ENCODE measurements at places on chromosomes 5 and 9.

DNA sequence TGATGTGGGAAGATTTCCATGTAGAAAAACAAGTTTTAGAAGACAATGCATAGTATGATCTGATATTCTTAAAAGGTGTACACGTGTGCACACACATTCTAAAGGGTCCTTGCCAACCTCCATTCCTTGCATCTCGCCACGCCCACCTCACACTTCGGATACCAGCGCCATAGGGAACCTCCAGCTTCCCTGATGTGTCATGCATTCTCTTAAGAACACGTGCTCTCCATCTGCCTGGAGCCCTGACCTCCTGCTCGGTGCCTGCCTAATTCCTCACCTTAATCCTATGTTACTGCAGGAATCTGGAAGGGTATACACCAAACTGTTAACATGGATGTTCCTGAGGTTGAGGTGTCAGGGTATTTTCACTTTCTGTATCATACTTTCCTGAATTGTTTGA lies 63.1 kb downstream of the PTCD2 start:
- DNase-seq, result no peak

DNA sequence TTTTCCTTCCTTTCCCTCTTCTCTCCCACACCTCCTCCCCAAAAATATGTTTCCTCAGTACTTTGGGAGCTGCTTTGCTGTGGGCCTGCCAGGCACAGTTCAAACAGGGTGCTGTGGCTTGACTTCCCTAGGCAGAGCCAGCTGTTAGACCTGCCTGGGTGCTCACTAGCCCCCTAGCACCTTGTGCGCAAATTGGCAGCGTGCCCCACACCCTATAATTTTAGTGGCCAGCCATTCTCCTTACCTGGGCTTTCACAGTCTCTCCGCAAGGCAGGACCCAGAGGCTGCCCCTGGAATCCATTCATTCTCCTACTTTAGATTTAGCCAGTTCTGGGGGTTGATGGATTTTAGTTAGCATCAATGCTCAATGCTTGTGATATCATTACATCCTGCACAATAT lies 72.3 kb downstream of the ANGPTL2 start:
- DNase-seq, result no peak

GRCh38 chr5:134554319-134555222 lies 29.1 kb downstream of the JADE2 start:
- no peak for DNase-seq

DNA sequence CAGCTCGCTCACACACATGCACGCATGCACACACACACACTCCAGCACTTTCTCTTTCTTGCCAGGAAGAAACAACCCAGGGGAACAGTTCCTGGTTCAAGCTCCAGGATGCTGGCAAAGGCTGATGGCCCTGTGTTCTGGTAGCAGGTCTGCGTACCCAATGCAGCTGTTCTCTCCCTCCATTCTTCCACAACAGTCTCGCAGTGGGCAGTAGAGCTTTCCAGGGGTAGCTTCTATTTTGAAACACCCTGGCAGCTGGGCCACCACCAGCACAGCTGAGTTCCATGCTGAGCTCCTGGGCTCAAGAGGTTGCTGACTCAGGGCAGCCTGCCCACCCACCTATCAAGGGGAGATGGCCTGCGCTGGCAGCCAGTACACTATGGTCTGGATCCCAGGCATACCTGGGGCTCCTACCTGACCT lies 4.7 kb downstream of the VDAC1 start:
- DNase-seq, result no peak
